ENCODE measurements at places on chromosomes 12 and 14.

GRCh38 chr12:29187756-29188155, 38.7 kb downstream of the FAR2 start:
- no peak for DNase-seq

DNA sequence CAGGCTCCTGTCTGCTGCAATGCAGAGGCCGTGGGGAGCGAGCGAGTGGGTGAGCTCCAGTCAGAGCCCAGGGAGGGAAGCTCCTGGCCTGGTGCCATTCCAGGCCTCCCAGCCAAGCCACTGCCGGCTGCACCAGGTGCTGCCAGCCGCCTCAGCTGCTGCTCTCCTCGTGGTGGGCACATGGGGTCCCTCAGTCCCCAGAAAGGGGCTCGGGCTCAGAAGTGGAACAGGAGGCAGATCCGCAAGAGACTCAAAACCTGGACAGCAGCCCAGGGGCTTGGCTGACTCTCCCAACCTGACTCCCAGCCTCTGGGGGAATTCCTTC, 2.4 kb downstream of the ABCB9 start:
- DNase-seq = no peak

DNA sequence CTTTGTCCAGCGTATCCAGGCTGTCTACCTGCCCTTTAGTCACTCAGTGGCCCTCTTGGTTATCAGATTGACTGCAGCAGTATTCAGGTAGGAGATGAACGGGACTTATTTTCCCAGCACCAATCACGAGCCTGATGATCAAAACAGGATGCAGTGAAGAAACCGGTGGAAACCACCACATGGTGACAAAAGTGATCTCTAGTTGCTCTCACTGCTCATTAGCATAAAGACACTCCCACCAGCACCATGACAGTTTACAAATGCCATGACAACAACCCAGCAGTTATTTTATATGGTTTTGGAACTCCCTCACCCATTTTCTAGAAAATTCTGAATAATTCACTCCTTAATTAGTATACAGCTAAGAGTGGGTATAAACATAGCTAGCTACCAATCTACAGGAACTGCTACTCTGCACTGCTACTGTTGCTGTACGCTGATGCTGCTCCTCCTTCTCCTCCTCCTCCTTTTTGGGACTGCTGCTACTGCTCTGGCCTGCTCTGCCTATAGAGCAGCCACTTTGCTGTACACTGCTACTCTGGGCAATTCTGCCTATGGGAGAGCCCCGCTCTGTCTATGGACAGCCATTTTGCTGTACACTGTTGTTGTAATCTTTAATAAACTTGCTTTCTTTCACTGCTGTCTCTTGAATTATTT, 142.5 kb upstream of the SSTR1 start:
- peak; percentile 95 for DNase-seq

DNA sequence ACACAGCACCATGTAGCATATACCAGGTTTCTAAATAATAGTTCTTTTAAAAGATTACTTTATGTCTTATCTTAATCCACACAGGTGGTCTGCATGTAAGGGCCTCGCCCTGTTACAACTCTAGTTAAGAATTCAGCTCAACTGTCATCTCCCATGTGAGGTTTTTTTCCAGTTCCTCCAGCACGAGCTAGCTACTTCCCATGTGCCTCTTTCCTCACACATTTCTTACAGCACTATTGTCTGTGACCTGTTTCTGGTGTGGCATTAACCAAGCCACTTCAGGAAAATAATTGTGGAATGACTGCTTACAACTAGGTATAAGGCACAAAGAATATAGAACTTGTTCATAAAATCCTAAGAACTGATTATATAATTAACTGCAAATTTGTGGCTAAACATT, 65.5 kb downstream of the SH2B3 start:
- no peak for DNase-seq

DNA sequence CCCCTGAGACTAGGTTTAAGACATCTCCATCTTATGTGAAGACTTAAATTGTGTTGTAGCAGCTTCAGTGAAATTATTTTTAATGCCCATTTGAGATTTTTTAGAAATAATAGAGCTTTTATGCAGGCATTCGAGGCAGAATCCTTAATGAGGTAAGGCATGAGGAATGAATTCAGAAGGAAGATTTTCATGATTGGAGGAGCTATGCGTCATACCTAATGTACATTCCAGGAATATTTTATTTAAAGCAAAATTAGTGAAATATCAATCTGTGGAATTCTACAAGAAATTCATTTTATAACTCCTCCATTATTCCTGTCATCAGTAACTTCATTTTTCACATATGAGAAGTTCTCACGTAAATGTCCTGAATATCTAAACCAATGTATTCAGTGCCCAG, 36.0 kb upstream of the GARIN6 start:
- no peak for DNase-seq

- DNase-seq = no peak
Measured at GRCh38 chr14:93965287-93965821, 11.0 kb downstream of the ASB2 start.

GRCh38 chr14:53509276-53510244, 356.4 kb upstream of the DDHD1 start:
- DNase-seq = no peak

GRCh38 chr14:55734731-55735130, 154.7 kb downstream of the KTN1 start:
- DNase-seq = no peak

GRCh38 chr12:54066408-54066807, 12.8 kb downstream of the HOXC4 start:
- no peak for DNase-seq

DNA sequence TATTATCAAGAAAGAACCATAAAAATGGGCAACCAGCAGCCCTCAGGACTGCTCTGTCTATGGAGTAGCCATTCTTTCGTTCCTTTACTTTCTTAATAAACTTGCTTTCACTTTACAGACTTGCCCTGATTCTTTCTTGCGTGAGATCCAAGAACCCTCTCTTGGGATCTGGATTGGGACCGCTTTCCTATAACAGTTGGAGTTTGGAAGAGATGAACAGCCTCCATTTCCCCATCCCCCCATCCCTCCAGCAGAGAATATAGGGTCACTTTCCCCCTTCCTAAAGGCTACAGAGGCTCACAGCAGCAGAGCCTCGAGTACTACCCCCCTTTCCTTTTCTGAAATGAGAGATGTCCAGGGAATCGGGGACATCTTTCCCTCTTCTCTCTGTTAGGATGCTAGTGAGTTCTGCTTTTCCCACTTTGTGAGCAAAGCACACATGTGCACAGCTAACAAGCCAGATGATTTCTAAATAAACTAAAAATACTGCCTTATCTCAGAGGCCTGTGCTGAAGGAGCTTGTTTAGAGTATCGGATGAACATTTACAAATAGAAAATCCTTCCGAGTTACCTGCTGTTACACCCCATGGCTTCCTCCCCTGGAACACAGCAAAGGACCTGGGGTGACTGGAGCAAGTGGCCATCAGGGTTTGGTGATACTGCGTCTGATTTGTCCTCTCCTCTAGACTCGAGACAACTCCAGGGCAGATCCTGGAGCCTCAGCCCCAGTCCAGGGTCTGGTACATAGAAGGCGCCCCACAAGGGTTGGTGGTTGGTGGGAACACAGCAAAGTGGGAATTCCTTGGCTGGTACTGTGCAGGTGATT, 144.2 kb downstream of the SLC38A6 start:
- DNase-seq = no peak

DNA sequence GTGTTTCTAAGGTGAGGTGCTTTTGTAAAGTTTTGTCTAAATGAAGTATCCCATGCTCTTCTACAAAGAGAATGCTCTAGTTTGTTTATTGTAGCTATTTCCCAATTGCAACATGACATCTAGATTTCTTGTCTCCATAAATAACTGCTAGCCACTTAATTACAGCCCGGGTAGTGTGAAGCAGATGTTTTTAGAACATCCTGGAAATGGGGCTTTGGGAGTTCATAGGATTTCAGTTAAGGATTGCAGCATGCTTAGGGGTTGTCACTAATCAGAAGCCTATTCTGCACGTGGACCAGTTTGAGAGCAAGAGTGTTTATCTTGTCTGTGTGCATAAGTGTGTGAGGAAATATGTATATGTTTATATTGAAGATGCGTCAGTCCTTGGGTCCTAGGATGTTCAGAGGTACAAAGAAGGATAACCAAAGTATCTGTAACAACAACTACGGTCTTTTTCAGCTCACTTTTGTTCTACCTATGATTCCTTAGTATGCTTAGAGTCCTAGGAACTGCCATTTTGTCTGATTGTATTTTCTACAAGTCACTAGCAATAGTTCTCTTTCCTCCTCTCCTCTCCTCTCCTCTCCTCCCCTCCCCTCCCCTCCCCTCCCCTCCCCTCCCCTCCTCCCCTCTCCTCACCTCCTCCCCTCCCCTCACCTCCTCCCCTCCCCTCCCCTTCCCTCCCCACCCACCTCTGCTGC, 135.3 kb downstream of the ACSS3 start:
- no peak for DNase-seq

- DNase-seq = no peak
Measured at GRCh38 chr12:115817389-115817788, 460.1 kb downstream of the MED13L start.

DNA sequence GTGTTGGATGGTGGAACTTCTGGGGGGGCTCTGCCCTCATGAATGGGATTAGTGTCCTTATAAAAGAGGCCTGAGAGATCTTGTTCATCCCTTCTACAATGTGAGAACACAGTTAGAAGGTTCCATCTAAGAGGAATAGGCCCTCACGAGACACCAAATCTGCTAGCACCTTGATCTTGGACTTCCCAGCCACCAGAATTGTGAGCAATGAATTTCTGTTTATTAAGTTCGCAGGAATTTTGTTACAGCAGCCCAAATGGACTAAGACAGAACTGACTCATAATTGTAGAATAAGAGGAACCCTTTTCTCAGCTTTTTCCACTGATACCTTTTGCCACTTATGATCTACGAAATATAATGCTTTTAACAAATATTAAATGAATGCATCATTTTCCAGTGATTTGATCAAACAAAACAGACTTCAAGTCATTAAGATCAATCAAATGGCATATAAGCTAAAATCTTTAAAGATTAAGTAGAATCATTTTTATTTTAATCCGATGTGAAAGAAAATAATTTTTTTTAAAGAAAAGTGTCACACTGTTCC, 68.2 kb downstream of the HECTD1 start:
- DNase-seq = no peak

GRCh38 chr12:2756756-2757155, 38.0 kb upstream of the FKBP4 start:
- DNase-seq = no peak

All from CD4-positive, alpha-beta T cell treated with Interleukin-17A for 1 hour (primary cell).